ENCODE measurements at places on chromosomes 12 and 14. TPM values are rescaled to one million over a fixed set of nuclear protein-coding genes. Genes with fewer than 3 reads are reported as not detected.

Gene SRRM4
- total RNA-seq, result not detected

Gene DIP2B
- 23.7 TPM for total RNA-seq

Gene ADGRD1
- total RNA-seq, result 0.27 TPM

Gene MSI1
- total RNA-seq, result 0.90 TPM

Gene GDF3
- not detected for total RNA-seq

Gene CAMKK2
- 28.0 TPM for total RNA-seq

Gene C12orf42
- 0.49 TPM for total RNA-seq

Gene STAC3
- total RNA-seq, result 1.7 TPM

Gene CLEC1B
- not detected for total RNA-seq

Gene TM7SF3
- 37.6 TPM for total RNA-seq

Gene AQP6
- total RNA-seq, result not detected

Gene GUCY2C
- total RNA-seq, result not detected

Gene PLEKHD1
- not detected for total RNA-seq

Gene PDZRN4
- total RNA-seq, result not detected

Gene FOXG1
- total RNA-seq, result not detected

Gene AICDA
- total RNA-seq, result not detected

Gene KCNC2
- not detected for total RNA-seq

Gene POTEM
- total RNA-seq, result not detected

Gene CMTM5
- not detected for total RNA-seq

Gene FGFR1OP2
- total RNA-seq, result 72.4 TPM

Gene KIF26A
- total RNA-seq, result 0.65 TPM

Gene OAS2
- total RNA-seq, result 95.7 TPM

Gene RAD9B
- total RNA-seq, result 1.9 TPM

Gene GPR84
- total RNA-seq, result not detected

Gene GLIPR1L1
- not detected for total RNA-seq

Gene POTEG
- total RNA-seq, result not detected

Gene KRT83
- not detected for total RNA-seq

Gene PTGER2
- total RNA-seq, result 19.5 TPM

Gene MYL2
- not detected for total RNA-seq

Gene SLC17A8
- total RNA-seq, result not detected

Gene FOXJ2
- total RNA-seq, result 11.1 TPM

Gene TBX3
- total RNA-seq, result not detected

Gene TDRD9
- 1.6 TPM for total RNA-seq

Gene YEATS4
- total RNA-seq, result 60.9 TPM

Gene DPPA3
- not detected for total RNA-seq
